ENCODE measurements at places on chromosomes 2 and 18.

- DNase-seq = no peak
Measured at GRCh38 chr2:10109311-10109710, 13.2 kb upstream of the RRM2 start.

DNA sequence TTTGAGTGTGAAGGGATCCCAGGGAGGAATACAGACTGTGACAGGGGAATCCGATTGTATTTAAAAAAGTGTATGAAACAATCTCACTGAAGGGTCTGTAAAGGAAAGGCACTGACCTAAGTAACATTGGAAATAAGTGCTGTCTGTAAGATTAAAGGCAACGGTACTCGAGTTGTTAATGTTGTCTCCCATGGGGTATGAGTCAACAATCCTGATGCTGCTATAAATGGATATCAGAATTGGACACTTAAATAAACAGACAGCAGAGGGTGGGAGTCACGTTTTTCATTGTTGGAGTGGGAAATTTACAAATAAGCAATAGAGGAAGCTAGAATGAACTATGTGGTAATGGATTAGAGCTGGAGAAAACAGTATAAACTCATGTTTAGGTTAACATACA, 452.4 kb upstream of the RGPD4 start:
- no peak for DNase-seq

GRCh38 chr2:70851704-70852103, 16.1 kb upstream of the CD207 start:
- DNase-seq = no peak

DNA sequence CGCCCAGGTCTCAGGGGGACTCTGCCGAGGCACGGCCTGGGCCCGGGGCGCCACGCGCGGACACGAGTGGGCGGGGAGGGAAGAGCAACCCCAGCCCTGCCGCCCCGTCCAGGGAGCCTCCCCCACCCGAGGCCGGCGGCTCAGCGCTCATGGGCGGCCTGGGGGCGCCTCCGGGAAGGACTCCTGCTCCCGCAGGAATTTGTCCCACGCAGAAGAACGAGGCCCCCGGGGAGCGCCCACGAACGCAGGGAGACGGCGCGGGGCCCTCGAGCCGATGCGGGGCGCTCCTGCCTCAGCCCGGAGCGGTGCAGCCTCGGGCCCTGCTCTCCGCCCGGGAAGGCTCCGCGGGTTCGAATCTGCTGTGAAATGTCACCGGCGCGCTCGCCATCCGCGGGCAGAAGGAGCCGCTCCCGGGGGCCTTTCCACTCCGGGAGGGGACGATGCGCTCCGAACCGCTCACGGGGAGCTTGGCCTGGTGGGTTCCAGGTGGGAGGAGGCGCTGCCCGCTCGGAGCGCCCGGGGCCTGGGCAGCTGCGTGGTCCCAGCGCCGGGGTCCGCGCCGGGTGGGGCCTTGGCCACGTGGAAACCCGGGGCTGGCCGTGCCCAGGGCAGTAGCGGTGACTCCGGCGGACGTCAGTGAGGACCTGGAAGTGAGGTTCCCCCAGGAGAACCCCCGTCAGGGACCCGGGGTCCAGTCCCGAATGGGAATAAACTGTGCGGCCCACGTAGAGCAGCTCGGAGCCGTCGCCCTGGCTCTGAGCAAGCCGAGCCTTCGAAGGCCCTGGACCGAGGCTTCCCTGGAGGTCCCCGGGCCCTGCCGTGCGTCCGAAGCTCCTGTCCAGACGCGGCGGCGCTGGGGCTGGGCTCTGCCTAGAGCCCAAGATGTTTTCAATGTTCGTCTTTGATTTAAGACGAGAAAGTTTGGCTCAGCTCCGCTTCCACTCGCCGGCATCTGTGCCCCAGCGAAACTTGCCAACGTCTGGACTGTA, 41.4 kb upstream of the CTDP1 start:
- DNase-seq = no peak

- DNase-seq = no peak
Measured at GRCh38 chr2:189608795-189609422, 28.3 kb upstream of the SLC40A1 start.

DNA sequence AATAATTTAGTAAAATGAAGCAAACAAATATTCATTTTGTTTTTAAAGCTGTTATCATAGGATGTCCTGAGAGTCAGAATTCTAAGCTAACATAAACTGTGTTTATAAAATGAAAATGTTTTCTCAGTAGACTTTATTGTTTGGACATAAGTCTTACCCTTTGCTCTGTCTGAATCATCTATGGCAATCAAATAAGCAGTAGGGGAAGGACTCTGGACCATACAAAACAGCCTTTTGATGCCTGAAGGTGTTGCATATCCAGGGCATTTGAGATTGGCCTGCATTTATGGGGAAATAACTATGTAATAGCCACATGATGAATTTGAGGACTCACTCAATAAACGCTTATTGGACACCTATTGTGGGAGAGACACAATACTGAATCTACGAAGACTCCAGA, 123.0 kb upstream of the ATP5MC3 start:
- no peak for DNase-seq

DNA sequence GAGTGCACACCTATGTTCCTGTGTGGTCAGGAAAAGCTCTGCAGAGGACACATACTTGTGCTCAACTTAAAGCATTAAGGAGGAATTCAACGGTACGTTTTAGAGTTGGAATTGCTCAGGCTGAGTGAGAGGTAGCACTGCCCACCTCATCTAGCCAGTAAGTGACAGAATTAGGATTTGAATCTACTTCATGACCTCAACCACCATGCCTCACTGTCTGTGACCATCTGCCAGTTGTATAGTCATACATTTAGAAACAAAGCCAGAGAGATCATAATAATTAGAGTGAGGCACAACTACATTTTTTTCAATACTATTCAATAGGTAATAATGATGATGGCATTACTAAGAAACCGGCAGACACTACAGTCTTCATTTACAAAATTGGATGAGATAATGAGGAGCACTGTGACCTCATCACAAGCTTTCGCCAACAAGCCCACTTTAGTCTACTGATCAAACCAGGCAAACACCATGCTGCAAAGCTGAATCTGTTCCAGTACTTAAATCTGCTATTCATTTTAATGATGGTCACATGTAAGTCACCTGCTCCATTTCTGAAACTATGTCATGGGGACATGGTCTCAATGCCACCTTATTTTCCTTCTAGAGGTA, 1018.4 kb downstream of the TMEM182 start:
- DNase-seq = no peak

DNA sequence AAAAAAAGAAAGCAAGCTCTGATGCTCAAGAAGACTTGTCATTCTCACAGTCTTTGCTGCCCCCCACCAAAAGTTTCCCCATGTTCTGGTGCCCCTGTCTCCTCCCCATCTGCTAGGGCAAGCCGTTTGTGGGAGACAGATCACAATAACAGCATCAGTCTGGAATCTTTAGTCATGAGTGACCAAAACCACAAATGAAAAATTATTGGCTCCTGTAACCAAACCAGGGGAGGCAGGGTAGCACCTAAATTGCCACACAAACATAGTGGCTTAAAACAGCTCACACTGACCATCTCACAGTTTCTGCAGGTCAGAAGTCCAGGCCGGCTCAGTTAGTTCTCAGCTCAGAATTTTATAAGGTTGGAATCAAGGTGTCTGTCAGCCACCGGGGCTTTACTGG, 9.1 kb upstream of the B3GNT7 start:
- no peak for DNase-seq

GRCh38 chr2:182559623-182560022, 132.8 kb upstream of the PDE1A start:
- no peak for DNase-seq

Data from GM13977 (cell line).